EH (cell line): ENCODE measurements at places on chromosomes 13 and 19.

GRCh38 chr13:50125304-50125553 is 110.0 kb downstream of the KCNRG start:
- DNase-seq: no peak

DNA sequence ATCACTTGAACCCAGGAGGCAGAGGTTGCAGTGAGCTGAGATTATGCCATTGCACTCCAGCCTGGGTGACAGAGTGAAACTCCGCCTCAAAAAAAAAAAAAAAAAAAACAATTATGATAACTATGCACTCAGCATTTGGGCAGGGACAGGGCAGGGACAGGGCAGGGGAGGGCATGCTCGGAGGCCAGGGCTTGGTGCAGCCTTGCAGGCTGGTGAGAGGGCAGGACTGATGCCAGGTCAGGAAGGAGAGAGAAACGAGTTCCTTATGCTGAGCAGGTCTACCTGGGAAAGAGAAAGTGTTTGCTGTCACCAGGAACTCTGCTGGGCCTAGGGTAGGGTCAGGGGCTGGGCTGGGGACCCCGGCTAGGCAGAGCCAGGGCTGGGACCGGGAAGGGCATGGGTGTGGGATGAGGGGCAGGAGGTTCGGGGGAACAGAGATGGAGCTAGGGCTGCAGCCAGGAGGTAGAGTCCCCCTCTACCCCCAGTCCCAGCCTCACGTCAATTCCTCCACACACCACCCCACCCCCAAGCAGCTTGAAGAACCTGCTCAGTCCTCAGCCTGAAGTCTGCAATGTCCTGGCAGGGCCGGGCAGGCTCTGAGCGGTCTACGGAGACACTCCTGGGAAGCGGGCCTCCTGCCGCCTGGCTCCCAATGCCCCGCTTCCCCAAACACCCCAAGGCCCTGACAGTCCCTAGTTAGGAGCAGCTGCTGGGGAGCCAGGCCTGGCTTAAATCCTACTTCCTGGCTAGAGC is 2.8 kb downstream of the FXYD3 start:
- DNase-seq: no peak

- no peak for DNase-seq
These were observed 573.0 kb upstream of the PCDH9 start for GRCh38 chr13:67803118-67803517.

DNA sequence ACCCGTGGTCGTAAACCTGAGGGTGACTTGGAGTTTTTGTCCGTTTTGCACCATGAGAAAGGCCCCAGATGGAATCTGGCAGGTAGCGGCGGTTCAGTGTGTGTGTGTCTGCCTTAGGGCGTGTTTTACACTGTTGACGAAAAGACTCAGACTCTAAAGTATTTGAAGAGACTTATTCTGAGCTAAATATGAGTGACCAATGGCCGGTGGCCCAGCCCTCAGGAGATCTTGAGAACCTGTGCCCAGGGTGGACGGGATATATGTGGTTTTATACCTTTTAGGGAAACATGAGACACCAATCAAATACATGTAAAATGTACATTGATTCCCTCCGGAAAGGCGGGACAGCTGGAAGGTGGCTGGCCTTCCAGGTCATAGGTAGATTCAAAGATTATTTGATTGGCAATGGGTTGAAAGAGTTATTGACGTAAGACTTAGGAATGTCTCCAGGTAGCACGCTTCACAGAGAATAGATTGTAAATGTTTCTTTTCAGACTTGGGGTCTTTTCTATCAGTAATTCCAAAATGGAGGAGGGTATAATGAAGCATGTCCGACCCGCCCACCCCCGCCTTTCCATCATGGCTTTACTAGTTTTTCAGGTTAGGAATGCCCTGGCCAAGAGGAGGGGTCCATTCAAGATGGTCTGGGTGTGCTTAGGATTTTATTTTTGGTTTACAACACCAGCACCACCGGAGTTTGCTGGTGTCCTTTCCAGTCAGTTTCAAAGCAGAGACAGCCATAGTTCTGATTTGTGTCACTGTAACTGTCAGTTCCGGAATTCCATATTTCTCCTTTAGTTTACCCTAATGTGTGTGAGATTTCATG is 1.0 kb upstream of the ZNF529 start:
- DNase-seq: peak; percentile 28

DNA sequence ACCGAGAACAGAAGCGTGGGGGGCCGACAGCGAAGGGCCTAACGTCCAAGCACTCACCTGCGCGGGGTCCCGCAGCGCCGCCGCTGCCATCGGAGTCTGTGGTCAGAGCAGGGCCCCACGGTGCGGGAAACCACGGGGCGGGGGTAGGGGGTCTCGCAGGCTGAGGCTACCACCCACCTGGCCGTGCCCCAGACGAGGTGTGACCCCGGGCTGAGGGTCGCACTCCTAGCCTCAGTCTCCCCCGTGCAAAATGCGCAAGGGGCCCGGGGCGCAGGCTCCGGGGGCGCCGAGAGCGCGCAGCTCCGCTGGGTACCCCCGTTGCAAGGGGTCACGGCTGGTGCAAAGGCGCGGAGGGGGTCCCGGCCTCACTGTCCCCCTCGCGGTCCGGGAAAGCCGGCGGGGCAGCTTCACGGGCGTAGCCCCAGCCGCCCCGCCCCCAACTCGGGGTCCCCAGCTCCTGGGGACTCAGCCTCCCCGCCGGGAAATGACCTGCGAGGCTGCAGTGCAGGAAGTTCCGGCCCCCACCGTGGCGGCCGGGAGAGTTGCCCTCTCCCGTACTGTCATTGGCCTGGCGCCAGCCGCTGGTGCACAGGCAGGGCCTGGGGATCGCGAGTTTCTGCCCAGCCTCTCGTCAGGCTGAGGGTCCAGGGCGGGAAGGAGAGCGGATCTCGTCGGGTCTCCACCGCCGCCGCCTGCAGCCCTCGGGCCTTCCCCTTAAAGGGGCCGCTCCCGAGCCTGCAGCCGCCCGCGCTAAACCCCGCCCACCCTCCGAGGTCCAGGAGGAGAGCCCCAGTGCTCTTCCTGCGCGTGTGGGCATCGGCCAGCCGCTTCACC is at the start of gene ZNF792:
Gene ZNF792, minus strand, starts transcription at position 657 of the 834 bp plus-strand sequence. Its CDS starts 567 bp downstream, at position 90.
- peak; percentile 59 for DNase-seq

- DNase-seq: no peak
These were observed 926.8 kb downstream of the DIAPH3 start for GRCh38 chr13:59236944-59237343.

- peak; percentile 69 for DNase-seq
These were observed 34.2 kb upstream of the PNMA8B start for GRCh38 chr19:46529622-46530451.

DNA sequence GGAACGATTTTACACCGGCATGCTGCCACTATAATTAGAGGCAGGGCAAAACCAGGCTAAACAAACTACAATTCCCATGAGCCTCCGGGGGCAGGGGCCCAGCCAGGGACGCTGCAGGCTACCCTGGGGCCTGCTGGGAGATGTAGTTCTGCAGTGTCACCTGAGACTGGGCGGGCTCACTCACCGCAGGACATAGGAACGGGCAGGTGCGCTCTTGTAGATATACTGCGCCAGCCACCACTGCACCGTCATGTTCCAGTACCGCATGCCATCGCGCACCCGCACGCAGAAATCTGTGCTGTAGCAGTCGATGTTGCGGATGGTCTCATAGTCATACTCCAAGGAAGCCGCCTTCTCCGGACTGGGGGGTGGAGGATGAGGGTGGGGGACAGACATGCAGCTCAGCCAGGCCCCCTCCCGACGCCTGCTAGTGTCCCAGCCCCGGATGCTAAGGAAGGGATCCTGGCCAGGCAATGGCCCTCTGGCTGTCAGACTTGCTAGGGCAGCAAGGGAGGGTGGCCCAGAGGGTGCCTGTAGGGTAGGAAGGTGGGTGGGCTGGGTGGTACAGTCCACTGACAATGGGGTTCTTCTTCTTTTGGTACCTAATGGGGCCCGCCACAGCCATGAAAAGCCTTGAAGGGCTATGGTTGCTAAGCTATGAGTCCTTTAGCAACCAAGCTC is 5.8 kb upstream of the TMC4 start:
- DNase-seq: no peak

DNA sequence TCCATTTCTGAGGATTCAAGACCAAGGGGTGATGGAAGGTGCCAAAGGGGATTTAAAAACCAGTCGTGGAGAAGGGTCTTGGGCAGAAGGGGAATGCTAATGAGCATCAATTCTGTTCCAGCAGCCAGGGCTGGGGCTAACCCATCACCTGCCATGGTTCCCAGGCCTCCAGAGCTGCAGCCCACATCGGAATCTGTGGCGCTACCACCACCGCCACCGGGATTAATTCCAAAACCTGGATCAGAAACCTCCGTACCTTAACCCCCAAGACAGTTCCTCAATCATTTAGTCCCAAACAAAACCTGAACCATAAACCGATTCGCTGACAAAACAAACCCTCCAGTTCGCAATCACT is 583 bp downstream of the ZNF615 start:
- peak; percentile 6 for DNase-seq

DNA sequence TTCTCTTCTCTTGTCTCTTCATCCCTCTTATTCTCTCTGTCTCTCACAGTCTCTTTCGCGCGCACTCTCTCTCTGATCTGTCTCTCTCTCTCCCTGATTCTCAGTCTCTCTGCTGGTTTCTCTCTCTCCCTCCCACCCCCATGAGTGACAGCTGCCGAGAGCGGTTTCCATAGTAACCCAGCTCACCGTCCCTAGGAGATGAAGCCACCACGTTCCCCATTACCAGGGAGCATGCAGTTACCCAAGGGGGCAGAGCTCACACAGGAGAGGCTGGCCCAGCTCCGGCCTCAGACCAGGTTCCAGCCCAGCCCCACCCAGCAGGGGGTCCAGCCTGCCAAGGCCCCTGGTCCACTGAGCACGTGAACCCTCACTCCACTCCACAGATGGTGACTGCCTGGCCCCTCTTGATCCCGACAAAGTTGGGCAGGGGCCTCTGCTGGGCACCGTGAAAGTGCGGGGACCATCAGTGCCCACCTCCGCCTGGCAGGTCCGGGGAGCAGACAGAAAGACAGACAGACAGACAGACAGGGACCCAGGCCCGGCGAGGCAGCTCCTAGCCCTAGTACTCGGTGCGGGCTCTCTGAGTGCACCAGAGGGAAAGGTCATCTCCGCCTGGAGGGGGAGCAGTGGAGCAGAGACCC is 50.6 kb downstream of the CELF5 start:
- peak; percentile 30 for DNase-seq

DNA sequence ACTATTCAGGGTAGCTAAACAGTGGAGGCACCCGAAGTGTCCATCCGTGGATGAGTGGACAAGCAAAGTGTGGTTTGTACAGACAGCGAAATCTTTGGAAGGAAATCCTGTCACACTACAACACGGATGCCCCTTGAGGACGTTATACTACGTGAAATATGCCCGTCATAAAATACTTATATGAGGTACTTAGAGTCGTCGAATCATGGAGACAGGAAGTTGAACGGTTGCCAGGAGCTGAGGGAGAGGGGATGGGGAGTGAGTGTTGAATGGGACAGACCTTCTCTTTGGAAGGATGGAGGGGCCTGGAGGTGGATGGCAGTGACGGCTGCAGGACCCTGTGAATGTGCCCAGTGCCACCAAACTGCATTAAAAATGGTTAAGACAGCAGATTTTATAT is 11.6 kb downstream of the ATP4B start:
- no peak for DNase-seq

- no peak for DNase-seq
These were observed 13.1 kb downstream of the PCCA start for GRCh38 chr13:100102042-100102441.

DNA sequence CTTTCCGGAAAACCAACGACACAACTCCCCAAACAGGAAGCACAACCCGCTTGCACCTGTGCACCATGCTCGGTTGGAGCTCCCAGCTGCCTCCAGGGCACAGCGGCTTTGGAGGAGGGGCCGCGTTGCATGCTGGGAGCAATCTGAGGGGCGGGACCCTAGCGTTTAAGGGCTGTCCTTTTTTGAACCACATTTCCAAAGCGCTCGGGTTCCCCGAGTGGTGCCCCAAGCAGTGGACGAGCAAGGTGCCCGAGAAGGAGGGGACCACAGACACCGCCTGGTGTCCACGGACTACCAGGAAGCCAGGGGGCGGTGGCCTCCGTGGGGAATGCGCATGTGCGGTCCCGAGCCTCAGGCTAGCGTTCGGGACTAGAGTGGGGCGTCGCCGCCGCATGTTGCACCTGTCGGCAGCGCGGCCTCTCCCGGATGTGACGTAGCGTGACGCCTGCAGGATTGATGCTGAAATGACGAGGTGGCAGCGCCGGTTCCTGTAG is 11.9 kb upstream of the ZNF57 start:
- no peak for DNase-seq

DNA sequence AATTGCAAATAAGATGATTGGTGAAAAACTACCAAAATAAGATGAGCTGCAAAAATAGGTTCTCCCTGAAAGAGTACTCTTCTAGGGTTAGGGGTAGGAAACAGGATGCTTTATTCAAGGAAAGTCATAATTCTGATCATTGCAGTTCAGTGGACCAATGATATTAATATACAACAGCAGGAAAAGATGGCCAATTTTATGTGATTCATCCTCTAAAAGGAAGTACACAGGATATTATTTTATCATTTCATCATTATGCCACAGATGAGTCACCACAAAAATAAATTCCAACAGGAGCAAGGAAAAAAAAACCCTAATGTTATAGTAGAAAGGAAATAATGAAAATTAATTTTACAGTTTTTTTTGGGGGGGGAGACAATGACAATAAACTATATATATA is 205.0 kb downstream of the NALCN start:
- DNase-seq: peak; percentile 53

- DNase-seq: no peak
These were observed 1.7 kb upstream of the BCAM start for GRCh38 chr19:44807162-44807561.

DNA sequence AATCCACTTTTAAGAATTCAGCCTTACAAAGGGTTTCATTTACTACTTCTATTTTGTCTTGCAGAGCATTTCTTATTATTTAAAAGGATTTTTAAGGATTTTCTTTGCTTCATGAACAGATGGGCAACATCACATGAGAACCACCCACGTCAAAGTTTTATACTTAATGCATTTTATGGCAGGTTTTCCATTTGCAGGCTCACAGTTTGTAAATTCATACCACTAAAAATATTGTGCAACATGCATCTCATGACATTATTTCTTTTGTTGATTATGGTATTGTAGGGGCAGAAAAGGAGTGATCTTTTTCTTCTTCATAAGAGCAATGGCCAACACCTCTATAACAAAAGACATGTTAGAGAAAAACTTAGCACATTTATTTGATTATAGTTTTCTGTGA is 554.0 kb upstream of the SPRY2 start:
- no peak for DNase-seq

DNA sequence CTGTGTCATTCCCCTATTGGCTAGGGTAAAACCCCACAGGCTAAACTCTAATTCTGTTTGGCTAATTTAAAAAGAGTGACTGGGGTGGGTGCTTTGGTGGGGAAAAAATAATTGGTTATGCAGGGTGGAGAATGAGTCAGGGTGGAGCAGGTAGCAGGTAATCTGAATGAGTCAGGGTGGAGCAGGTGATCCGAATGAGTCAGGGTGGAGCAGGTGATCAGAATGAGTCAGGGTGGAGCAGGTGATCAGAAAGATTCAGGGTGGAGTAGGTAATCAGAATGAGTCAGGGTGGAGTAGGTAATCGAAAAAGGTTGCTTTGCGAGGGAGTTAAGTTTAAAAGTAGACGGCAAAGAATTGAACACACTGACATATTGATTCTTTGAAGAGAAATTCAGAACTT is 1218.8 kb upstream of the ATXN8OS start:
- no peak for DNase-seq
